ENCODE measurements at places on chromosomes 13 and 19. TPM values are rescaled to one million over a fixed set of nuclear protein-coding genes. Genes with fewer than 3 reads are reported as not detected.

ZNF491 gene
- 5.1 TPM for polyA plus RNA-seq

METTL21C gene
- 0.52 TPM for polyA plus RNA-seq

SLC25A41 gene
- 2.4 TPM for polyA plus RNA-seq

MYH14 gene
- polyA plus RNA-seq: 25.8 TPM

ZNF112 gene
- polyA plus RNA-seq: 11.3 TPM

RNF113B gene
- polyA plus RNA-seq: 0.06 TPM

HCST gene
- 5.2 TPM for polyA plus RNA-seq

CGB2 gene
- not detected for polyA plus RNA-seq

ZNF616 gene
- 18.0 TPM for polyA plus RNA-seq

UCHL3 gene
- polyA plus RNA-seq: 28.1 TPM

ANGPTL4 gene
- 3.7 TPM for polyA plus RNA-seq

CLIP3 gene
- polyA plus RNA-seq: 53.5 TPM

Data from renal pelvis (tissue), 12 donors.